ENCODE measurements at places on chromosomes 16 and 17.

- no peak for DNase-seq
Observed at GRCh38 chr17:42282478-42283080, 5.7 kb upstream of the STAT5A start.

- no peak for DNase-seq
Observed at GRCh38 chr17:65468321-65468720, 93.1 kb downstream of the AXIN2 start.

DNA sequence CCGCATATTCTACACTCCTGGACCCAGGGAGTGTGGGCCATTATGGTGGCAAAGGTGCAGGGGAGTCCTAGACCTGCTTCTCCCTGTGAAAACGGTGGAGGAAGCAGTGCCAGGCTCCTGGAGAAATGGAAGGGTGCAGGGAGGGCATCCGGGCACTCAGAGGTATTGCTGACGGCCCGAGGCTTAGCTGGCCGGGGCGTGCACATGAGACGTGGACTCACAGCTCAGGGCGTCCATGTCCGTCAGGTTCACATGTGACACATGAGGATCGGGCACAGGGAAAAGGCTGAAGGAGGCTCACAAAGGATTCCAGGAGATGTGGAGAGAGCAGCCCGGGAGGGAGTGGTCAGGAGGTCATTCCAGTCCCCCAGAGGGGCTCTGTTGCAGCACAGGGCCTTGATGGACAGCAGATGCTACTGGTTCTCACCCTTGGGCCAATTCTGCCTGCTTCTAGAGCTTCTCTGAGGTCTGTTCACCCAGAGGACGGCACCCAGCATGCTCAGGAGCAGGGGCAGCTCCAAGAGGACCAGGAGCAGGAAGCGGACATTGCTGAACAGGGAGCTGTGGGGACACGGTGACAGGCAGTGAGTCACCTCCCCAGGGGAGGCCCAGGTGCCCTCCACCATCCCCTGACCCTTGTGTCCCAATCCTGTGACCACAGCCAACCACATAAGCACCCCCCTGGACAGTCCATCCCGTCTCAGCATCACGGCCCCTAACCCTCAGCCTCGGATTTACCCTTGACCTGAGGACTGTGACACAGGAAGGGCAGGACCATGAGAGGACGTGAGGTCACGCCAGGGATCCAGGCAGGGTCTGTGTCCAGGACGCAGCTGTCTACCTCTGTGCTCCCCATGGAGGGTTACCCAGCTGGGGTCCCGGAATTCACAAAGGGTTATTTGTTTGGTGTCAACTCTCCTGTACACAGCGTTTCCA lies 4.5 kb downstream of the CD300C start:
- DNase-seq, result no peak

DNA sequence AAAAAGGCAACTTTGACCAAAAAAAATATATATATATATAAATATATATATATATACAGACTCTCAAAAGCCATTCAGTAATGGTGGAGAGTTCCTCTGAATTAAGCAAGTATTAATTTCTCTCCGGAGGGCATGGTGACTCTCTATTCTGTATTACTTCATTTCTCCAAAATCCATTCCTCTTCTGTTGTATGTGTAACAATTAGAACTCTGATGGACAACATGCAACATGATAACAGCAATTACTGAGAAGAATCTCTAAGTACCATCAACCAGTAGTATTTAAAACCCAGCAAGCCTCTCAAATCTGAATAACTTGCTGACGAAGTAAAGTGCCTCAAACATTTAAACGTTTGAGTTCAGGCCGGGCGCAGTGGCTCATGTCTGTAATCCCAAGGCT lies 2.3 kb downstream of the GRB2 start:
- DNase-seq, result no peak

DNA sequence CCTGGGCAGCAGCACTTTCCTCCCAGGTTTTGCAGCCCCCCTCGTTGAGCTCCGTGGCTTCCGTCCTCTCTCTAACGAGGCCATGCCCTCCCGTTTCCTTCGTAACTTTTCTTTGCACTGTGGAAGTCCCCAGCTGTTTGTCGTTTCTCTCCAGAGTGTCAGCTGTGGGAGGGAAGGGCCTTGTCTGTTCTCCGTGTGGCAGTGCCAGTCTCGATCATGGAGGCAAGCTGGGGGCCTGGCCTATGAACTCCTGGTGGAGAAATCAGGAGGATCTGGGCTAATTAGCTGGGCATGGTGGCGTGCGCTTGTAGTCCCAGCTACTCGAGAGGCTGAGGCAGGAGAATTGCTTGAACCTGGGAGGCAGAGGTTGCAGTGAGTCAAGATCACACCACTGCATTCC lies 28.3 kb downstream of the TBCD start:
- no peak for DNase-seq

GRCh38 chr16:47037396-47037745 lies 63.9 kb upstream of the DNAJA2 start:
- DNase-seq, result peak; percentile 7

GRCh38 chr17:17523001-17523730 lies 27.0 kb upstream of the RASD1 start:
- no peak for DNase-seq

DNA sequence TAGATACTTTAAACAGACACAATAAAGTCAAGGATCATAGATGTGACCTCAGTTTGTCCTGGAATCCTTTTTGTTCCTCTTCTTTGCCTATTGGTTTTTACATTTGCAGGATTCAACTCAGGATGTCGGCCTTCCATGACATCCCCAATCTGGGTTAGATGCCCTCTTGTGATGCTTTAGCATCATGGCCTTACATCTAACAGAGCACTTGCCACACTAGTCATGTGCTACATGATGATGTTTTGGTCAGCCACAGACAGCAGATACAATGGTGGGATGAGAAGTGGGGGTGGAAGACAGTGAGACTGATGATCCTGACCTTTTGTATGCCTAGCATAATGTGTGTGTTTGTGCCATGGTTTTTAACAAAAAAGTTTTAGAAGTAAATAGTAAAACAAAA lies 1.8 kb upstream of the SYNRG start:
- DNase-seq, result no peak

- DNase-seq, result peak; percentile 98
Observed at GRCh38 chr17:41547921-41548843, 20.1 kb upstream of the KRT19 start.

DNA sequence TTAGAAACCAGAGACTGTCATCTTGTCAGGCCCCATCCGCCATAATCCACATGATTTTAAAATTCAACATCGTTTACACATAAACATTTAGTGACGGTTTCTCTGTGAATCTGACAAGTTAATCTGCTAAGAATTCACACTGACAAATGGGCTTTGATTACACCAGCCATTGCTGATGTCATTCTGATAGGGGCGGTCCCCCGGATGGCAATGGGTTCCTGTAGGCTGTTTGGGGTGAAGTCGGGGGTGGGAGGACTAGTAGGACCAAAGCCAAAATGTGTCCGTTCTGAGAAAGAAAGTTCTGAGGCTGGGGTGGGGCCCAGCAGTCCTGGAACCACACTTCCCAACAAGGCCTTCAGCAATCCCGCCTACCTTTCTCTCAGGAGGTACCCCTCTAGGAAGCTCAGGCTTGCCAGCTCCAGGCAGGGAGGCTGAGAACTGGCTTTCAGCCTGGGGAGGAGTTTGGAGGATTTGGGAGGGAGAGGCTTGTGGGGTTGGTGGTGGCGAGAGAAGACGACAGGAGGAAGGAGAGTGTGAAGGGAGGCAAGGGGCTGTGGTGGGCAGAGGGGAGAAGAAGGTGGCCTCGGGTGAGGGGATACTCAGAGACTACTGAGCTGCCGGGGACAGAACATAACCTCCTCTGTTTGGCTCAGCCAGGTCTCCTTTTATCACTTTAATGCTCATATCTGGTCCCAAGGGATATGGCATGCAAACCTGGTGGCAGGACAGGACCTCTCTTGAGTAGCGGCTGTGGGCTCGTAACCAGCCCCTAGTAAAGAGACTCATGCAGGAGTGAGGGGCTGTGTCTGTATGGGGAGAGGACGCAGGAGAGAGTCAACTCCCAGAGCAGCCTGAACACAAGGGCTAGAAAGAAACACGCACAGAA lies 8.6 kb downstream of the HIC1 start:
- peak; percentile 87 for DNase-seq

- DNase-seq, result peak; percentile 90
Observed at GRCh38 chr17:50051082-50051576, 4.8 kb upstream of the ITGA3 start.

All from fibroblast of skin of right quadriceps (primary cell).